ENCODE measurements at places on chromosomes 12 and 14.

- no peak for DNase-seq
Measured at GRCh38 chr14:65840118-65840751, 427.7 kb downstream of the FUT8 start.

GRCh38 chr12:47902131-47902639 is 2.6 kb downstream of the VDR start:
- DNase-seq: no peak

DNA sequence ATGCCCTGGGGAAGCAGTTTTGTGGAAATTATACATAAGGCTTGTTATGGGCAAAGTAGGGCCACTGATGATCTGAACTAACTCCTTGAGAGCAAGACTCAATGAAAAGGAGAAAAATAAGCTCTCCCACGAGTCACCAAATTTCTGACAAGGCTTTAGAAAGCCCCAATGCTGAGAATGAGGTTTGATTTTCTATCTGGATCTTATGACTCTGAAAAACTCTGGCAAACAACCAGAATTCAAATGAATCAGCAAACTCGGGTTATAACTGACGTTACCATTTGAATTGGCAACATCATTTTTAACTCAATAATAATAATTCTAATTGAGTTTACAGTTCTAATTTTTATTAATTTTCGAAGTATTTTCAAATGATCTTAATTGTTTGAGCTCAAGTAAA is 79.1 kb downstream of the KCNK10 start:
- DNase-seq: no peak

DNA sequence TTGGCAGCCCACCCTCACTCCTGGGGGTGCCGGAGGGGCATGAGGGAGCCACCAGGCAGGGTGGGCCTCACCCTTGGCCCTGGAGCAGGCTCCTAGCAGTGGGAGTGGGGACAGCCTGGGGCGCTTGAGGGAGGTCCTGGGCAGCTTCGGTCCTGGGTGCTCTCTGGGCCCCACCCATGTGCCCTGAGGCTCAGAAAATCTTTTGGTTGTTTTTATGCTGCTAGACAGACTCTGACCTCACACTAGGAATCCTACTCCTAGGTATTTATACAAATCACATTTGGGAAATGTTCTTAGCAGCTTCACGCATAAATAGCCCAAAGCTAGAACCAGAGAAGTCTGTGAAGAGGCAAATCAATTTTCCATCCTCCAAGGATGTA is 10.9 kb upstream of the ULK1 start:
- no peak for DNase-seq

GRCh38 chr12:6904280-6905276 is at the start of gene LRRC23:
Gene LRRC23, plus strand, starts transcription at chr12:6904822. Its CDS starts 812 bp downstream, at chr12:6905634.
- DNase-seq: peak; percentile 86

DNA sequence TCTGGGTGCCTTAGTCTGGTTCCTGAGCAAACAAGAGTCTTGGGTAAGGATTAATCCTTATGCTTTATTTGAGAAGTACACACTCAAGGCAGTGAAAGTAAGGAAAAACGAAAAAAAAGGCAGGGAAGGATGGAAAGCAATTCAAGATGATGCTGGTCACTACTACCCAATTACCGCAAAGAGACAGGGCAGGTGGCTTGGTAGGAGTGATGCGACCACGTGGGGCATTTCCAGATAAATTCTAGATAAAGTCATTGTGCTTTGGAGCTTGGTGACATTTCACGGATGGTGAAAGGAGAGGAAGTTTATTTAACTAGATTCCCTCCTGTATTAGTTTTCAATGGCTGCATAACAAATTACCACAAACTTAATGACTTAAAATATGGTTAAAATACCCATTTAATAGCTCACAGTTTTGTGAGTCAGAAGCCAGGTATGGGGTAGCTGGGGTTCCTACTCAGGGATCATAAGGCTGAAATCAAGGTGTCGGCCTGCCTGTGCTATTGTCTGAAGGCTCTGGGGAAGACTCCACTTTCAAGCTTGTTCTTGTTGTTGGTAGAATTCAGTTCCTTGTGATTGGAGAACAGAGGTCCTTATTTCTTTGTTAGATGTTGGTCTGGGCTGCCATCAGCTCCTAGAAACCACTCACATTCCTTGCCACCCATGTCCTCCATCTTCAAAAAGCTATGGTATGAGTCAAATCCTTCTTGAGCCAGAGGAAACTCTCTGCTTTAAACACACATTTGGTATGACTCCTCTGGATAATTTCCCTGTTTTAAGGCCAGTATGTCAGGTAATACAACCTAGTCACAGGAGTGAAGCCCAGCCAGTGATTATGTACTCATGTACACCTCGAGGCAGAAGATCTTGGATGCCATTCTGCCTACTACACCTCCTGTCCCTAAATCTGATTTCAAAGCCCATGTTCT is 5.6 kb upstream of the HMGA2 start:
- no peak for DNase-seq

GRCh38 chr12:47107446-47107845 is 27.7 kb upstream of the AMIGO2 start:
- no peak for DNase-seq

GRCh38 chr12:45732936-45733335 is 3.4 kb downstream of the ARID2 start:
- no peak for DNase-seq

- no peak for DNase-seq
Measured at GRCh38 chr14:22255017-22255950, 333.7 kb downstream of the DAD1 start.

- DNase-seq: no peak
Measured at GRCh38 chr14:22994762-22995275, 12.5 kb upstream of the AJUBA start.

DNA sequence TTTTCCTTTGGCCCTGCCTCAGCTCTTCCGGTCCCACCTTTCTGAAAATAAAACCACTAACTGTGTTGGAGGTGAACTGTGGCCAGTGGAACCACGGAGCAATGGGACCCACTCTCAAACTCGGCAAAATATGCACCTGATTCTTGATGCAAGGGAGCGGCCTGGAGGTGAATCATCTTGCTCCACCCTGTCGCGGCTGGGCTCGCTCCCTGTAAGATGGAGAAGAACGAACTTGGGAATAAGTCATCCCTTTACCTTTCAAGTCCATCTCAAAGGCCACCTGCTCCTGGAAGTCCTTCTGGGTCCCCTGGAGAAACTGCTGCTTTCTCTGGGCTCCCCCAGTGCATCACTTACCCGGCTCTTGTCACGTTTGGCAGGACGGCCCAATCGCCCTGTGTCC is 309.9 kb downstream of the BCL11B start:
- no peak for DNase-seq

GRCh38 chr12:30795410-30796312 is 40.9 kb upstream of the CAPRIN2 start:
- no peak for DNase-seq

GRCh38 chr12:67306712-67307111 is 37.6 kb downstream of the CAND1 start:
- no peak for DNase-seq

GRCh38 chr14:60346706-60347105 is 97.7 kb downstream of the PPM1A start:
- peak; percentile 37 for DNase-seq

DNA sequence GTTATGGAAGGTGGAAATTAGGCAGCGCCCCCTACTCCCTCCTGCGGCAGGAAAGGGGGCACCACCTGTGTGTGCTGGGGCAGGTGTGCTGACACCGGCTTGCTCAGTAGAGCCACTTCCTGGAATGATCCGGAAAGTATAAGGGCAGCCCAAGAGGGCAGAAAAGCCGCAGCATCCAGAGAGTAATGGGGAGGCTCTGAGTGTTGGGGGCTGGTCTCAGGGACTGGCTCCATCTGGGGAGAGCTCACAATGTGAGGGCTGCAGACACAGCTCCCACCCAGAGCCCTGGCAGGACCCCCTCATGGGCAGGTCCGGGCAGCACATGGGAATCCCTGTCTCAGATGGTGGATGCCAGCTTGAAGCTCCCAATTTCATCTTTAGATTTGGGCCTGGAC is 187.6 kb upstream of the C14orf180 start:
- DNase-seq: no peak

DNA sequence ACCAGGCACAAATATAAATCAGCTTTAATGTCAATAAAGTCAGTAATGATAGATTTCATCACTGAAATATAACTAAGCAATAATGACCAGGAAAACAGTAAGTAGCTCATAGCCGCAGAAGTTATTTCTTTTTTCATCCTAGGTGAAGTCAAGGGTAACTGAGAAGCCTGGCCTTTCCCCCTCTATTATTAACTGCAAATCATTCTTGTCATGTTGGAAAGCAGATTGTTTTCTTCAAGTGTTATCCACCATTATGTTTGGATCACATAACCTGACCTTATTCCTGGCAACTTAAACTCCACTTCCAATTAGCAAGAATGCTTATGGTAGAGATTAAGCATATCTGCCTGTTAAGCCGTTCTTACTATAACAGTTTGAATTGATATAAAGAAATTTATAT is 603.4 kb upstream of the FOXG1 start:
- DNase-seq: no peak

DNA sequence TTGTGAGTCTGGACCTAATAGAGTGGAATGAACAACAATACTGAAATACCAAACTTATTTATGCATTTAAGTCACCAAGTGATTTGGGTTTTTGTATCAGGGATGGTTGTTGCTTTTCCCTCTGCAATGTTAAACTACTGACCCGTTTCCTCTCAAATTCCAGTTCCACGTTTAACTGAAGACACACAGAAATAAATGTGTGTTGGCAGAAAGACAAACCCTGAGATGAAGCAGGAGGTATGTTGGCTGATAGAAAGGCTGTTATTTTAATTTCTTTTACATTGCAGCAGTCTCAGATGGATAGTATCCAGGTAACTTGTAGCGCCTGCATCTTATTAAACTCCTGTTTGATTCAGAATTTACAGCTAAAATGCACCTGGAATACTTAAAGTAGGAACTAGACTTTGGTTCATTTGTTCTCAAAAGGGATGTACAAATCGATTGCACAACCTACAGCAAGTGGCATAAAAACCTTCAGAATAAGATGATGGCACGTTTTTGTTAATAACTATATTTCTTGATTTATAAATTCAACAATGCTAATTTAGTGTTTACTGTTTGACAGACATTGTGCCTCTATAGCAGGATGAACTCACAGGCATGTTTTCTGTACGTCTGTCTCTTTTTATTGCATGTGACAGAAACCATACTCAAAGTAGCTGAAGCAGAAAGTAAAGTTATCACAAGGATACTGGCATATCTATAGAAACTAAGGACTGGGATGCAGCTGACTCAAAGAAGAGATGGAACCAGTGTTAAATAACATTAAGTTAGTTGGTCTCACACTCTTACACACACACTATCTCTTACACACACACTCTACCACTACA is 405.7 kb downstream of the ZFP36L1 start:
- DNase-seq: no peak

- no peak for DNase-seq
Measured at GRCh38 chr14:87094913-87095312, 898.1 kb downstream of the GALC start.

GRCh38 chr14:51442513-51443175 is 202.6 kb downstream of the TMX1 start:
- peak; percentile 58 for DNase-seq

DNA sequence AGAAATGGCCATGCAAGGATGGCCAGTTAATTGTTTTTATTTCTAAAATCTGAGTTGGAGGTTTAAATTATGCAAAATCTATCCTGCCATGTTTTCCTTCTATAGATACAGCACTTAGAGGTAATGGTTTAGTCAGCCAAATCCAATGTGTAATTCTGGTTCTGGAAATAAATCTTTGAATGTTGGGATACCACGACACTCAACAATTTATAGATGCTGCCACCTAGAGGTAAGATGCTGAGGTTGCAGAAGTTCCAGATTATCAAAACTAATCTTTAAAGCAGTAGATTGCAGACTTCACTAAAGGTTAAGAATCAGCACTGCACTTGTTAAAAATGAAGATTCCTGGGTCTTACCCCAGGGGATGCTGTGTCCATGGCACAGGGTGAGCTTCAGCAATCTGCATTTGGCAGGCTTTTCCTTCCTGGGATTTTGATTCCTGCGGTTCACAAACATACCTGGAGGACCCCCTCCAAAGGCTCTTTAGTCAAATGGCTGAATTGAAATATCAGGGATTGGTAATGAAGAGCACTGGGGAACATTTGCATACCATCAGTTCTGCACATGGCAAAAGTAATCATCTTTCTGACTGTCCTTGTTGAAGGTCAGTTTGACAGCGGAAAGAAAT is 53.4 kb upstream of the ANO4 start:
- DNase-seq: no peak

- no peak for DNase-seq
Measured at GRCh38 chr12:131353826-131354225, 357.1 kb upstream of the SFSWAP start.

- DNase-seq: no peak
Measured at GRCh38 chr12:46371718-46372543, 642 bp downstream of the SLC38A2 start.

GRCh38 chr12:95723693-95724384 is 66.7 kb downstream of the NTN4 start:
- no peak for DNase-seq

GRCh38 chr12:110042264-110042663 is 6.1 kb downstream of the C12orf76 start:
- no peak for DNase-seq

DNA sequence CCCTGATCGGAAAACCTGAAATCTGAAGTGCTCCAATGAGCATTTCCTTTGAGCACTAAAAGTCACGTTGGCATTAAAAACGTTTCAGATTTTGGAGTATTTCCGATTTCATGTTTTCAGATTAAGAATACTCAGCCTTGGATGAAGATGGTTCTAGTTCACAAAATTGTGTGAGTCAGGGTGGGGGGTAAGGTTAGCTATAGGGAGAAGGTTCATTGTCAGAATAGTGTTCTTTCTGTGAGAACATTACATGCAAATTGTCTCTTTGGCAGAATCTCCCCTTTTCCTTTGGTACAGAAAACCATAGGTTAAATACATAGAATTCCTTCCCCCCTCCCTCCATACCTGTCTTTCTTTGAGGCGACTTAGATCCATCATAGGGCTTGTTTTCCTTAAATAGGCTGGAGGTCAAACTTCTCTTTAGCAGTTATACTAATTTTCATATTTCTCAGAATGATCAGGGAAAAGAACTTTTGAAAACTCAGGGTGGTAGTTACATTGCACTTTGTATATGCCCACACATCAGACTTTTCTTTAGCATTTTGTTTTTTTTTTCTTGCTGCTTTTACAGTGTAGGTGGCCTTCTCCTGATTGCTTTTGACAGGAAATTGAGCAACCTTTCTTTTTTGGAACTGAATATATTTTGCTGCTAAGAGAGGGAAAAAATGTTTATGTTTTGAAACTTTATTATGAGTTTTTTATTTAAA is 503.5 kb downstream of the PCNX1 start:
- no peak for DNase-seq

DNA sequence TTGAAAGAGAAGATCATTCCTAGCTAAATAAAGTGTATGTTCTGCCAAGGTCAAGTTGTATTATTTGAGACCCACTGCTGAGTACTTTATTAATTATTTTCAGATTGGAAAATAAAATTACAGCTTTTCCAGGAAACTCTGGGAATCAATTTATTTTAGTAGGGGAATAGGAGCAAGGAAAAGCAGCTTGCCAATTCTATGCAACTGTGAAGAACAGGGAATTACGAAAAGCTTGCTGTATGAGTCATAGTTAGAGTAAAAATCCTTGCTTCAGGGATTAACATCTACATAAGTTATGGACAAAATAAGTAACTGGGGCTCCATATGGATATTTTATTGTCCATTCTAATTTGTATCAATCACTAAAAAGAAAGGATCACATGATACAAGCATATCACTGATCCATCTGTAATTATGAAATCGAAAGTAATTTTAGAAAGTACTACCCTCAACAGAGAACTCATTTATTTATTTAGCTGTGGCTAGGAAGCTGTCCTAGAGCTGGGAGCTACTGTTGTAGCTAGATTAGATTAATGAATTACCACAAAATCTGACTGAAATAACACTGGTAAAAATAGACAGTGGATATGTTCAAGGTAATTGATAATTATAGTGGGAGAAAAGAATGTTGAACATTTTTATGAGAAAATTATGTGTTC is 303.5 kb upstream of the NPAS3 start:
- DNase-seq: no peak

GRCh38 chr14:69315301-69315700 is 55.3 kb downstream of the GALNT16 start:
- DNase-seq: no peak

Measured in pulmonary artery endothelial cell (primary cell).